Activated CD8-positive, alpha-beta memory T cell treated with anti-CD3 and anti-CD28 coated beads for 4 hours (primary cell): ENCODE measurements at places on chromosomes 13 and 19.

GRCh38 chr19:50460161-50460765 is 16.0 kb upstream of the EMC10 start:
- no peak for DNase-seq

- DNase-seq, result no peak
Measured at GRCh38 chr13:102873653-102874052, 27.8 kb downstream of the ERCC5 start.

DNA sequence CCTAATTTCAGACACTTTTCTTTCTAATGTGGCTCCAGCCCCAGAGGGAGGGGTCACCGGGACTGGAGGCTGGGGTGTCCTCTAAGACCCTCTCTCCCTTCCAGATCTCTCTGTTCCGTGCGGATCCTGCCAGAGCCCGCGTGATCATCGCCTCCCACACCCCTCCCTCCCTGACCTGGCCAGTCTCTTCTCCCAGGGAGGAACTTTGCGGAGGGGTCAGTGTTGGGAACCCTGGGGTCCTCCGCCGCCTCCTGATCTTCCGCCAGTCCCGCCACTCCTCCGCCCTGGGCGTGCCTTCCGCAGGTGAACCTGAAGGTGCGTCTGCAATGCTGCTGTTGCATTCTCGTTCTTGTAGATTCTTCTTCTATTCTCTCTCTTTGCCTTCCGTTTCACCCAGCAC is 9.1 kb downstream of the SOX21 start:
- DNase-seq, result no peak

DNA sequence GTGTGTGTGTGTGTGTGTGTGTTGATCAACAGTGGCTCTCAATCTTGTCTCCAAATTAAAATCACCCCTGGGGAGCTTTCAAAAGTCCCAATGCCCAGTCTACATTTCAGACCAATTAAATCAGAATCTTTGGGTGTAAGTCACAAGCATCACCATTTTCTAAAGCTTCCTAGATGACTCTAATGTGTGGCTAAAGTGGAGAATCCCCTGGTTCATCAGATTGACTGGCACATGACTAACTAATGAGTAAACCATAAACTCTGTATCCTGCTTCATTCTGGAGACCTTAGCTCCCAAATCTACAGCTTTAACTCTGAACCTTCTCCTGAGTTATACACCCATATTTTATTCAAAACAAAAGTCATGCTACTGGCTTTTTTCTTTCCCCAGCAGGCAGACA is 131.3 kb downstream of the SUCLA2 start:
- DNase-seq, result no peak

DNA sequence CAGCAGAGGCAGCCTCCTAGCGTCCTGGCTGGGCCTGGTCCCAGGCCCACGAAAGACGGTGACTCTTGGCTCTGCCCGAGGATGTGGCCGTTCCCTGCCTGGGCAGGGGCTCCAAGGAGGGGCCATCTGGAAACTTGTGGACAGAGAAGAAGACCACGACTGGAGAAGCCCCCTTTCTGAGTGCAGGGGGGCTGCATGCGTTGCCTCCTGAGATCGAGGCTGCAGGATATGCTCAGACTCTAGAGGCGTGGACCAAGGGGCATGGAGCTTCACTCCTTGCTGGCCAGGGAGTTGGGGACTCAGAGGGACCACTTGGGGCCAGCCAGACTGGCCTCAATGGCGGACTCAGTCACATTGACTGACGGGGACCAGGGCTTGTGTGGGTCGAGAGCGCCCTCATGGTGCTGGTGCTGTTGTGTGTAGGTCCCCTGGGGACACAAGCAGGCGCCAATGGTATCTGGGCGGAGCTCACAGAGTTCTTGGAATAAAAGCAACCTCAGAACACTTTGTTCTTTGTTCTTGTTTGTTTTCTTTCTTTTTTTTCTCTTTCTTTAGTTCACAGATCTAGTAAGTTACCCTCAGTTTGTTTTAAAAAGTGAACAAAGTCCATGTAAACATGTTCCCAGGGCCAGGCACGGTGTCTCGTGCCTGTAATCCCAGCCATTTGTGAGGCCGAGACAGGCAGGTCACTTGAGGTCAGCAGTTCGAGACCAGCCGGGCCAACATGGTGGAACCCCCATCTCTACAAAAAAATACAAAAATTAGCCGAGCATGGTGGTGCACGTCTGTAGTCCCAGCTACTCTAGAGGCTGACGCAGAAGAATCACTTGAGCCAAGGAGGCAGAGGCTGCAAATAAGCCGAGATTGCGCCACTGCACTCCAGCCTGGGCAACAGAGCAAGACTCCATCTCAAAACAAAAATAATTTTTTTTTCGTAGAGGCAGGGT is 10.2 kb downstream of the ANGPTL4 start:
- no peak for DNase-seq

- DNase-seq, result no peak
Measured at GRCh38 chr13:19185865-19186645, 4.4 kb upstream of the TUBA3C start.

DNA sequence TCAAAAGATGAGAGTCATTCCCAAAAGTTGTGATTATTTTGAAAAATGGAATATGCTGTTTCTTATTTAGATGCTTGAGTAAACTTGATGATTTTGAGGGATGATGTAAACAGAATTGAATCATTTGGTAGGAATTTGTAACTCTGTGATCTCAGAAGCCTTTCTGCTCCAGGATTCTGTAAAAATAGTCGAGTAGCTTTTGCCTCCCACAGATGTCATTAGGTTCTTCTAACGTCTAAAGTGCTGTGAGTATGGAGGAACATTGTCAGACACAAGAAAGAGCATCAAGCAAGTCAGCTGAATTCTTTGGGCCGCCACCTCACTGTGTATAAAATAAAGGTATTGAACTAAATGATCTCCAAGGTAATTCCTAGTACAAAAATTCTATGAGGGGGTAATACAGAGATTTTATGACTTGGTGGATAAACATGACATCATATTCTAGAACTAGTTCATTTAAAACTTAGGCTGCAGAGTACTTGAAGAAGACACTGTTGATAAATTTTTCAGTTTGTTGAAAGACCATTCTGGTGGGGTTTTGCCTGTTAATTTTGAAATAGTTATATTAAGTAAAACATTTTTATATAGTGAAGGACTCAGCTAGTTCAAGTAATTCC is 1.4 kb upstream of the GPR183 start:
- no peak for DNase-seq

DNA sequence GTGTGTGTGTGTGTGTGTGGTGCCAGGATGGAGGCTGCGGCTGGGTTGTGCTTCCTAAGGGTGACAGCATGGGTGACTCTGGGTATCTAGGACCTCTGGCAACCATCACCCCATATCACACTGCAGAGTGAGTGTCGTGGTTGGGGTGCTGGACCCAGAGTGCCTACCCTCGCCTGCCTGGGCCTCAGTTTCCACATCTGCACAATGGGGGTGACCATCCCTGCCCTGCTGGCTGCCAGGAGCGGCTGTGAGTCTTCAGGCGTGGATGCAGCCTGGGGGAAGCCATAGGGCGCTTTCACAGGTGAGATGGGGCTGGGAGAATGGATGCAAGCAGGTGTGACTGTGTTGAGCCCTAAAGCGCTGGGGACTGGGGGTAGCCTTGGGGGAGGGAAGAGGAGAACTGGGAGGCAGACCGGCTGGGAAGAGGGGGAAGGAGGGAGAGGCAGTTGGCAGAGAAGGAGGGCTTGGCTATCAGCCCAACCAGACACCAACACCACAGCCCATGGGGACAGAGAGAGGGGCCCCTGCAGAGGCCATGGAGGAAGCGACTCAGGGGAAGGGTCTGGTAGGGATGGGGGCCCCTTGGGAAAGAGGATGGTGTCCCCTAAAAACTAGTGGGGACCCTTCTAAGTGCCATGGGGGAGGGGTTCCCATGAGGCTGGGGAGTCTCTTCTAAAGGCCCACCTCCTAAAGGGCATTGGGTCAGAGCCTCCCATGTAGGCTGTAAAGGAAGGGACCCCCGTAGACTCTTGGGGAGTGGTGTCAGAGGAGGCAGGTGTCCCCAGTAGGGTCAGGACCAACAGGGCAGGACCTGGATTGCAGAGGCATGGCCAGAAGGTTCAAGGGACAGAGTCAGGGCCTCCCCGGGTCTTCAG is 1.7 kb downstream of the PLPPR2 start:
- DNase-seq, result no peak

DNA sequence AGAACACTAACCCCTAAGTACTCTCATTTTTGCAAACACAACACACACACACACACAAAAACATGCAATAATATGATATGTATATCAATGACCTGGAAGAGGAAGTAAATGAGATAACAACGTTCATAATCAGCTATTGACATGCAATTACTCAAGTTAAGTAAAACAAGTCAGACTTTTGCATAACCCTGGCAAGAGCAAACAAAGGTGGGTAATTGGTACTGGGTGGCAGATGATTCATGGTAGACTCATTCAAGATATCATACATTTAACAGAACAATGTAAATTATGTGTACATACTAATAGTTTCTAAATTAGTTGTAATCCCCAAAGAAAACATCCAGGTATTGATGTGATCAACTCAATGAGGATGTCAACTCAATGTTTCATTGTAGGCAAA is 508.8 kb downstream of the DACH1 start:
- no peak for DNase-seq

DNA sequence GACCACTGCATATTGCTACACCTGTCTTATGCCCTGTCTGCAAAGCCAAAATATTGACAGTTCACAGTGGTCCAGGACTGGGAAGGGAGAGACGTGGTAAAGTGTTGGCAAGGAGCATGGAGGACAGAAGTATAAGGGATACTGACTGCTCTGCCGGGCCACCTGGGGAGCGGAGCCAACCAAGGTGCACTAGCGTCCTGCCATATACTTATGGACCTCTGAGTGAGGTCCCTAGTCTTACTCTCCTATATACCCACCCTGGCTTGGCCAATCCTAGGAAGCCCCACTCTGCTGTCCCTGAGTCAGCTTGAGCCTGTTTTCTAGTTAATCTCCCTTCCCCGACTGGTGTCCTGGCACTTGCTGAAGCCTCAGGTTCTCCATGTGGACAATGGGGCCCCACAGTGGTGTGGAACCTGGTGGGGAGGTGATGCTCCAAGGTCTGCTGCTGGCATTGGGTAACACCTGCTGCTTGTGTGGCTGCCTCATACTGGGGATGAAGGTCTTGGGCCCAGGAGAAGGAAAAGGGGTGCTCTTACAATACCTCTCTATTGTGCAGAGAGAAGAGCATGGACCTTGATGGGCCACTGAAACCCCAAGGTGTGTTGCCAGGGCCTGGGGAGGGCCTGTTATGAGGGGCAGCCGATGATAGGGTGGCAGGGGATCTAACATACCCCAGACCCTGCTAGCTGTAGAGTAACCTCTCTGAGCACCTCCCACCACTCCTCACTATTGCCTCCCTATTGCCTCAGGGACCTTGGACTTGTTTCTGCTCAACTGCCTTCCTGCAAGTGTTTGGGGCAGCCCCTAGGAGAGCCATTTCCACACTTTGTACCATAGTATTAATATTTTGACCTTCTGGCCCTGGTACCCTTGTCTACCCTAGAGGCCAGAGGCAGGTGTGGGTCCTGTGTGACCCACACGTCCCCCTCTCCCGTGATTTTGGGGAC is 6.7 kb upstream of the TRIM28 start:
- DNase-seq, result no peak

DNA sequence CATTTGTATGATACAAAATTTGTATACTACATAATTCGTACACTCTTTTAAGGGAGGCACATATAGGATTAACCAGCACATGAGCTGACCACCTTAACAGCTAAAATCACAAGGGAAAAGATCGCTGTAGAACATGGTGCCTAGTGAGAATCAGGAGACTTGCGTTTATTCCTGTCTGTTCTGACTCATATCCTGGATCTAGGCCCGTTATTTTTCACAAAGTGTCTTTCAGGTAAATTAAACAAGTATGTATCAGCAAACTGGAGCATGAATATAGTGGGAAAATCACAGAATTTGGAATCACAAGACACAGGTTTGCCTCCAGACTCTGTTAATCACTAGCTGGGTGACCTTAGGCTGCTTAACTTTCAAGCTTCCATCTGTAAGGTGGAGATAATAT is 47.5 kb upstream of the ESD start:
- no peak for DNase-seq

- DNase-seq, result no peak
Measured at GRCh38 chr13:26719356-26719945, 41.1 kb downstream of the GPR12 start.

- DNase-seq, result no peak
Measured at GRCh38 chr19:815079-815774, 6.5 kb downstream of the PLPPR3 start.

GRCh38 chr19:32977280-32977679 is 5.2 kb downstream of the FAAP24 start:
- no peak for DNase-seq

GRCh38 chr13:30810261-30810701 is 74.9 kb downstream of the ALOX5AP start:
- DNase-seq, result no peak

DNA sequence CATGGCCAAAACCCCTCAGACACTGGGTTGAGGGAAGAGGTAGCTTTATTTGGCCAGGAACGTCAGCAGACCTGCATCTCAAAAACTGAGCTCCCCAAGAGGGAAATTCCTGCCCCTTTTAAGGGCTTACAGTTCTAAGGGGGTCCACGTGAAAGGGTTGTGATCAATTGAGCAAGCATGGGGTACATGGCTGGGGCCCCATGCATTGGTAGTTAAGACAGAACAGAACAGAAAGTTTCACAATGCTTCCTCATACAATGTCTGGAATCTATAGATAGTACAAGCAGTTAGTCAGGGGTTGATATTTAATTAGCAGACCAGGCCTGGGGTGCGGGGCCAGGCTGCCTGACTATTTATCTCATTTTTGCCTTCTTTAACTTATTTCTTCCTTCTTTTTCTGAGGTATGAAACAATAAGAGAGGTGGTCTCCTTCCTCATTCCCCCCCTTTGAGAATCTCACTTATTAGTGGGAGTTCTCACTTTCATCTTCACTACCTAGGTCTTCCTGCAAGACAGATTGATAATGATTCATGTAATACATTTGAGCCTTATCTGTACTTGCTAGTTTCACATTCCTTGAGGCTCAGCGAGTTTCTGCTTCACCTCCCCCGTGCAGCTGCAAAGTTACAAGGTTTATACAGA is 84.8 kb downstream of the SLC25A15 start:
- DNase-seq, result no peak

GRCh38 chr13:26951581-26952177 is 191.1 kb upstream of the GPR12 start:
- no peak for DNase-seq

GRCh38 chr13:94415500-94416237 is 63.8 kb downstream of the DCT start:
- DNase-seq, result no peak

DNA sequence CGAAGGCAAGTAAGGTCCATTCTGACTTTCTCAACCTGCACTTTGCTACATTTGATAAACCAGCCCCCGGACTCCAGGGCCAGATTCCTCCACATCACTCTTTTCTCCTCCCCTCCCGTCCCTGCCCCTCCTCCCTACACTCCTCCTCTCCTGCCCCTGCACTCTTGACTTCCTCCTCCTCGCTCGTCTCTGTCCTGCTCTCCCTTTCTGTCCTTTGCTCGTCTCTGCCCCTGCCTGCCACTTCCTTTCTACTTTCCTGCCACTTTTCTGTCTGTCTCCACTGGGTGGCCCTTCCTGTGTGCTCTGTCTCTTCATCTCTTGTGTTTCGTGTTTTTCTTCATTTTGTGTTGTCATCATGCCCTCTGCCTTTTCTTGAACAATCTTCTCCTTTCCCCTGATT is 7.0 kb downstream of the U2AF2 start:
- DNase-seq, result no peak

GRCh38 chr13:20288561-20288960 is 56.4 kb upstream of the GJB6 start:
- DNase-seq, result no peak

GRCh38 chr19:39802958-39803357 is 24.3 kb downstream of the LEUTX start:
- no peak for DNase-seq
